ENCODE measurements at places on chromosomes 7 and 10. TPM values are rescaled to one million over a fixed set of nuclear protein-coding genes. Genes with fewer than 3 reads are reported as not detected.

HOXA1 gene
- 0.77 TPM for polyA plus RNA-seq

PNLIPRP3 gene
- not detected for polyA plus RNA-seq

PTF1A gene
- polyA plus RNA-seq: not detected

TRIM74 gene
- 1.5 TPM for polyA plus RNA-seq

SYNPO2L gene
- polyA plus RNA-seq: 260 TPM

ASIC3 gene
- polyA plus RNA-seq: 6.8 TPM

NOM1 gene
- polyA plus RNA-seq: 15.1 TPM

CCDC146 gene
- polyA plus RNA-seq: 9.6 TPM

OR13A1 gene
- polyA plus RNA-seq: not detected

TUBAL3 gene
- 0.20 TPM for polyA plus RNA-seq

OR2A14 gene
- polyA plus RNA-seq: not detected

DNA sequence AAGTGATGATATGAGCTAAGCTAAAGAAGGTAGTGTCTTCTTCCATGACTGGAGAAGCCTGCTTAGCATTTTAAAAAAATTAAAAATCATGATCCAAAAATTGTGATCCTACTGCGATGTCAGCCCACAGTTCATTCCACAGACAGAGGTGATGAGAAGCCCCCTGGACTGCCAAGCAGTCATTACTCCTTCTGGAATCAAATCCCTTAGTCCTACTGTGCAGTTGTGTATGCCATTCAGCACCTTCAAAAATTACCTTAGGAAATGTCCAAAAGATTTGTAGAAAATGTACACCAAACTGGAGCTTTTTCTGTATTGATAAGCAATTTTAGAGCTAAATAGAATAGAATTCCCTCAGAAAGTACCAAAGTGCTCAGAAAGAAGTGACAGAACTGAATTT is 283.5 kb upstream of the NFE2L3 start:
- DNase-seq: no peak

- no peak for DNase-seq
These were observed 11.7 kb downstream of the CREB5 start for GRCh38 chr7:28423918-28424514.

GRCh38 chr10:105952153-105952552 is 1212.4 kb downstream of the SORCS1 start:
- DNase-seq: no peak

- no peak for DNase-seq
These were observed 475 bp downstream of the NEUROD6 start for GRCh38 chr7:31340051-31340450.

DNA sequence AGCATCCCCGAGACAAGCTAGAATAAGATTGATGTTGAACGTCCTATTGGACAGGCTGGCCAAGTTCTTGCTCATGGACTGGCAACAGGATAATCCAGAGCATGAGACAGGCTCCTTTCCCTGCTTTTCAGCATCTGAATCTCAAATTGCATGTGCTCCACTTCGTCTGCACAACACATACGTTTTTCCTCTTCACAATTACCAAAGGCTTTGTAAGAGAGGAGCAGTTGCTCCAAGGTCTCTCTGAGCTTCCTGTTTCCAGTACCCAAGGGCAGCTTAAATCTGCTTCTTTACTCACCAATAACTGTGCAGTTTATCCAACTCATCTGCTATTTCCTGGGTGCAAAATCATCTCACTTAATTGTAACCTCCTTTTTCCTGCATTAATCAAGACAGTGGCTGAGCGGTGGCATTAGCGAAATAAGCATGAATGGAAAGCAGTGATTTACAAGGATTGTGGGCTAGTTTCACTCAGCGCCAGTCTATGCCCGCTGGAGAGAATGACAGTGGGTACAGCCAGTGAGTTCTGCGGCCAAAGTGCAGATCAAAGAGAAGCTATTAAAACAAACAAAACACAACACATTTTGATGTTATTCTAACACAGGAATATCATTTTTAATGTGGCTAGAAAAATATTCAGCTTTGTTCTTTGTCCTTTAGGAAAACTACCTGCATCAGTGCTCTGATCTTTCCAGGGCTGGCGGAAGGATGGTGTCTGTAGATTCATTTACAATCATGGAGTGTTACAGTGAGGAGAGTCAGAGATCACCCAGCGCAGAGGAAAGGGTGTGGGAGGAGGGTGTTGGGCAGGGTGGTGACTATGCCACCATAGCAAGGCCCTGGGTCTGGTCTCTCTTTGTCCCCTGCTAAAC is 79.8 kb downstream of the CHN2 start:
- DNase-seq: no peak

GRCh38 chr10:133274751-133275683 is 1.7 kb downstream of the ADAM8 start:
- no peak for DNase-seq

DNA sequence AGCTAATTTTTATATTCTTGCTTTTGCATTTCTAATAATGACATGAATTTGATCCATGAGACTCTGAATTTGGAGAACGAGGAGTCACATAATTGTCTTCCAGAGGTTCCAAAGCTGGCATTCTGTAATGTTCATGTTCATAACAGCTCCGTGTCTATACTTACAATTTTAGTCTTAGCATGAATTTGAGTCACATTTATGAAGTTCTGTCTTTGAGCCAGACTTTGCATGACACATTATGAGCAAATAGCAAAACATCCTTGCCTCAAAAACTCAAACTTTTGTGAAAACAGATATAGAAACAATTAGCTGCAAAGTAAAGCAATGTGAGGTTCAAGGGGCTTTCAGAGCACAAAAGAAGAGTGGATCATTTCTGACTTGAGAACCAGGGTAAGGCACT is 44.5 kb upstream of the CAV2 start:
- DNase-seq: no peak

- no peak for DNase-seq
These were observed 885 bp upstream of the NKX1-2 start for GRCh38 chr10:124450783-124451057.

DNA sequence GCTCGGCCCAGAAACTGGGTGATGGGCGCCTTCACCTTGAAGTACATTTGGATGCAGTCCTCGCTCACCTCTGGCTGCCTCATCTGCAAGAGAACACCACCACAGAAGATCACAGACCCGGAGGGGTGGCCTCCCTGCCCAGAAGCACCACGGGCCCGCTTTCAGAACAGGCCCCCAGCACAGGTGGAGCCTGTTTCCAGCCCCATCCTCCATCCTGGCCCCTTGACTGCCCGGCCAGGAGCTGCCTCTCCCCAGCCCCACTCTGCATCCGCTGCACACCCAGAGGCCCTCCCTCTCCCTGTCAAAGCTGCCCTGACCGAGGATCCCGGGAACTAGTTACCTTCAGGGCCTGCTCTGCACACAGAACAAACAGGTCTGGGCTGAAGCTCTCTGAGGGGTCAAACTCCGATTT is 724 bp downstream of the CFAP46 start:
- no peak for DNase-seq

GRCh38 chr10:50470345-50470744 is 153.4 kb downstream of the SGMS1 start:
- no peak for DNase-seq

DNA sequence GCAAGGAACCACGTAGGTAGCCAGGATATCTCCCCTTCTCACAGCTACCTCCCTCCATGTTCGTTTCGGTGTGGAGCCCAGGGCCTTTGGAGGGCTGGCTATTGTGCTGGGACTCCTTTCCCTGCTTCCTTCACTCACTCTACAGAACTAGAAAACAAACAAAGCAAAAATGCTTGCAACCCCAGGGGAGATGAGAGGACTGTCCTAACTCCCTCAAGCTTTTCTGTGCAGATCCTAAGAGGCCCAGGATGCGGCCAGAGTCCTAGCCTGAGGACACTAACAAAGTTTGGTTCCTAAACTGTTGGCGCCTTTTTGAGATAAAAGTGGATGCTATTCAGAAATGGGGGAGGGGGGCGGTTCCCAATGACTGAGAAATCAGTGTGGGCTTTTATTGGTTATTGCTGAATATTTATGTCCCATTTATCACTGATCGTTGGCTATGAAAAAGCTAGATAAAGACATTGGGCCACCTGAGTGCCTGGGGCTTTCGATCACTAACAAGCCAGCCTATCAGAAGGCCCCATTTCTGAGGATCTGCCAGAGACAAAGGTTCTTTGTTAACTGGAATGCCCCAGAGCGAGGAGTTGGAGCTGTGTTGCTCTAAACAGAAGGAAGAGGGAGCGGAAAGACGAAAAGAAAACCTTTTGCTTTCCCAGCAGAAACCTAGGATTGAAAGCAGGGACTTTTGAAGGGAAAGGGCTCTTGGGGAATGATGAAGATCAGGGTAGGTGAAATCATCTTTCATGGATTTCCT is 95.2 kb upstream of the EGR2 start:
- no peak for DNase-seq

DNA sequence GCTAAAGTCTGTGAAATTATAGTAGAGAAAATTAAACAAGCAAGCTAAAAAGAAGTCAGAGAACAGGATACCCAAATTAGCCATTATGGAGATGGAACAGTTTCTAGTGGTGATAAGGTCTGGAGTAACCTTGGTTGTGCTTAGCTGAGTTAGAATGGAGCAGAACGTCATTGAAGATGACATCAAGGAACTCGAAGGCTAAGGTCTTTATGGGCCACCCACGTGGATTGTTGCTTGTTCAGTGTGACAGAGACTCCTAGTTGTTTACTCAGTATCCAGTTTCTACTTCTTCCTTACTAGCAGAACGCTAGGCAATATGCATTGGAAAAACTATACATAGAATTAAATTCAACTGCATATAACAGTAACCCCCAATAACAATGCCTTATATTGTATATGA is 39.7 kb downstream of the AHCYL2 start:
- DNase-seq: no peak

- no peak for DNase-seq
These were observed 503.6 kb upstream of the MGMT start for GRCh38 chr10:128963211-128964099.

DNA sequence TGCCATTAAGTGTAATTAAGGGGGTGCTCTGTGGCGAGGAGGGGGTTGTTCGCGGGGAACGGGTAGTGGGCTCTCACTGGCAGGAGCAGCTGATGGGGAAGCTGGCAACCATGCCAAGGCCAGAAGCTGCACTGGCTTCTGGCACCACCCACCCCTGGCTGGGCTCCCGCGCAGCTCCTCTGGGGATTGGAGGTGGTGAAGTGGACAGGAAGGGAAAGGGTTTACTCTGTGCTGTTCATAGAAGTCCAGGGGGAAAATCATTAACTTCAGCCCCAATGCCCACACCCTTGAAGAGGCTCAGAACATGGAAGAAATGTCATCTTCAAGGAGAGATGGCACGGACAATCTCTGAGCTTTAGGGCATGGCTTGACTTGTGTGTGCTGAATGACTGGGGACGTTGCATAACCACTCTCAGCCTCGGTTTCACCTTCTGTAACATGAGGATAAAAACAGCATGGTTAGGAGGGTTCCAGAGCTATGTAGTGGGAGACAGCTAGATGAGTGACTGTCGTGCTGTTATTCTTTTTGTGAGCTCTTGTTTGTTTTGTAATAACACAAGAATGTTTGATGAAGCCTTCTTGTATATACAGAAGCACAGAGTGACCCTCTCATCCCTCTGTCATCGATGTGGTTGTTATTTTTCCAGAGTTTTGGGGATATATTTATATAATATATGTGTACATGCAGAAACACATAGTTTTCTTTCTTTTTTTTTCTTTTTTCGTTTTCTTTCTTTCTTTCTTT is 29.9 kb downstream of the KAZALD1 start:
- no peak for DNase-seq

DNA sequence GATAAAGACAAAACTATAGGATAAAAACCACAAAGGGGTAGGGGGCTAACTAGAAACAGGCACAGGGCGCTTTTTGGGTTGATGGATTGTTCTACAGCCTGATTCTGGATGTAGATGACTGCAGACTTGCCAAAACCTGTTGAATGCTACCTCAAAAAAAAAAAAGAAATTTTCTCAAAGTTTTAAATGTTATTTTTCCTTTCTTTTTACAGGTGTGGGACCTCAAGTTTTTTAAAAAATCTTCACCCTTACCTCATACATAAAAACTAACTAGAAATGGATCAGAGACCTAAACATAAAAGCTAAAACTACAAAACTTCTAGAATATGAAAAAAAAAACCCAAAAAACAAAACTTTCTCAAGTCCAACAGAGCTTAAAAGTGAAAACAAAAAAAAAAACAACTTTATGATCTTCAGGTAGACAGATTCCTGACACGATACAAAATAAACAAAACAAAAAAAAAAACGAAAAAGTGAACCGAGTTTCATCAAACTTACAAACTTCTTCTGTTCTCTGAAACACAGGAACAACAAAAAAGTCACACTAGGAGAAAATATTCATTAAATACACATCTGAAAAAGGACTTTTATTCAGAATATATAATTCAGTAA is 14.9 kb downstream of the RHEB start:
- DNase-seq: no peak

GRCh38 chr10:59709395-59710125 is at the start of gene SLC16A9:
Gene SLC16A9 (minus strand): TSS chr10:59709850. CDS start chr10:59684291, 25,559 bp downstream.
- peak; percentile 16 for DNase-seq

- no peak for DNase-seq
These were observed 183.3 kb downstream of the STK31 start for GRCh38 chr7:23893176-23893941.

- DNase-seq: no peak
These were observed 309.7 kb downstream of the CTNNA3 start for GRCh38 chr10:67386260-67386659.

DNA sequence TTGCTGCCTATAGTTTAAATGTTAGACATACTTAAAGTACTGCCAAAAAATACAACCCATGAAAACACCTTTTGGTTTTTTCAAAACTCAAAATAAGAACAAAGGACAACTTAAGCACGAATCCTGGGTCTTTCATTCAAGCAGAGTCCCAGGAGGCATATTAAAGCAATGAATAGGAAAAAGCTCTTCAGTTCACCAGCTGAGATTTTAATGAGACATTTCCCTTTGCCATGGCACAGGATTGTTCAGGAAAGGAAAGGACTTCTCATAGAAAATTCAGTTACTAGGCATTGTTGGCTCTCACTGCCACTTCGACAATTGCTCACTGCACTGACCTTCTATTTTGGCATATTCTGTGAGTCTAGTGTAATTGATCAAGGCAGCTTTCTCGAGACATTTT is 133.5 kb upstream of the FEZF1 start:
- no peak for DNase-seq

- DNase-seq: no peak
These were observed 26.6 kb upstream of the SDHAF3 start for GRCh38 chr7:97090761-97091353.

DNA sequence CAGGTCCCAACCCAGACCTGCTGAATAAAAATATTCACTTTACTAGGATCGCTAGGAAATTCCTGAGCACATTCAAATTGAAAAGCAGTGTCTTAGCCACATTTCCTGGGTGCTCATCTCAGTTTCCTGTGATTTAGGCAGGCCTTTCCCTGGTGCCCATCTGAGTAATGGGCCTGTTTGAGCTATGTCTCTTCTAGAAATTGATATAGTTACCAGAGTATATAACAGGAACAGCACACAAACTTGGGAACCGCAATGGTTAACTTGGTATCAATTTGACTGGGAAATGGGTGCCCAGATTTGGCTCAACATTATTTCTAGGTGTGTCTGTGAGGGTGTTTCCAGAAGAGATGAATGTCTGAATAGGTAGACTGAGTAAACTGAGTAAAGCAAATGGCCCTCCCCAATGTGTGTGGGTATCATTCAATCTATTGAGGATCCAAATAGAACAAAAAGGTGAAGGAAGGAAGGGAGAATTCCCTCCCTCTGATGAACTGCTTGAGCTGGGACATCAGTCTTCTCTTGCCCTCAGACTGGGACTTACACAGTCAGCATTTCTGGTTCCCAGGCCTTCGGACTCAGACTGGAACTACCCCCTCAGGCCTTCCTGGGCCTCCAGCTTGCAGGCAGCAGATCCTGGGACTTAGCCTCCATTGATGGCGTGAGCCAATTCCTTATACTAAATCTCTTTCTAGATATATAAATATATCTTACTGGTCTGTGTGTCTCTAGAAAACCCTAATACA is 99.1 kb downstream of the CCDC71L start:
- no peak for DNase-seq
